Activated T-cell treated with anti-CD3 and anti-CD28 coated beads for 48 hours (primary cell): ENCODE measurements at places on chromosomes 4 and X.

- no peak for DNase-seq
These were observed 1.9 kb downstream of the ARHGAP6 start for GRCh38 chrX:11663875-11664210.

GRCh38 chrX:132017431-132018185, 5.5 kb upstream of the STK26 start:
- no peak for DNase-seq

DNA sequence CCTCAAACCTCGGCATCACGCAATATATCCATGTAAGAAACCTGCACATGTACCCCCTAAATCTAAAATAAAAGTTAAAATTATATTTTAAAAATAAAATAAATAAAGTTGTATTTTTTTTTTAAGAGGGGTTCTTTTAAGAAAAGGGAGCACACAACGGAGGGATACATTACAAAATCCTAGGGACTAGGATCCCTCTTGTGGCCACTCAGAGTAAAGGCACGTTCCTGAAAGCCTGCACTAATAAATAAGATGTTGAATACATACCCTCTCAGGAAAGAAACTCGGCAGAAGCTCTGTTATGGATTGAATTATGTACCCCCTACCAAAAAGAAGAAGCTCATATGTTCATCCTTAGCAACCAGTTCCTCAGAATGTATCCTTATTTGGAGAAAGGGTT, 50.9 kb upstream of the PRDX4 start:
- no peak for DNase-seq

- no peak for DNase-seq
These were observed 2324.7 kb upstream of the AGA start for GRCh38 chr4:179766938-179767337.

GRCh38 chr4:20193141-20193936, 58.4 kb upstream of the SLIT2 start:
- DNase-seq: no peak

GRCh38 chr4:168092176-168092712, at the start of gene ANXA10:
TSS of gene ANXA10 (plus strand) at chr4:168092537. CDS start at chr4:168092701, 164 bp downstream.
- no peak for DNase-seq

DNA sequence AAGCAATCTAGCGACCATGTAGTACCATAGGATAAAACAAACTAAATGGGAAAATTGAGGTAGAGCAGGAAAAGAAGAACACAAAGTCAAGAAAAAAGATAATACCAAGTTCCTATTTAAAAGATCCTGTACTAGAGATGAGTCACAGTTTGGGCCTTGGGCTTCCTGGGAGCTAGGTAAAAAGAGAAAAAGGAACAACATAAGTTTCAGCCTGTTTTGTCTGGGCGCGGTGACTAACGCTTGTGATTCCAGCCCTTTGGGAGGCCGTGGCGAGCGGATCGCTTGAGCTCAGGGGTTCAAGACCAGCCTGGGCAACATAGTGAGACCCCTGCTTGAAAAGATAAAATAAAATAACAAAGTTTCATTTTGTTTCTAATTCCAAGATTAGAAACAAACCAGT, 14.0 kb upstream of the TMEM156 start:
- DNase-seq: no peak

DNA sequence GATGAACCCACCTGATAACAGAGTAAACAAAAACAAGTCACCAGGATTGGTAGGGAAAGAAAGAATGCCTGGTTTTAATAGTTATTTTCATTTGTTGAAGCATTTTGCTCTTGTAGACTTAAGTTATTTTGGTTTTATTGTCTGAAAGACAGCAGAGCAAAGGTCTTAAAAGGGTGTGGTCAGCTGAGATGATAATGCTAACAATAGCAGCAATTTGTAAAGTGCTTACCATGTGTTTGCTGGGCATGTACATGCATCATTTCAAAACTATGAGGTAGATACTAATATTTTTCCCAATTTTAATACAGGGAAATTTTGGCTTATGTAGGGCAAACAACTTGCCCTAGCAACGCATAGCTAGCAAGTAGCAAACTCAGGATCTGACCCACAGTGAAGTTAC, 46.8 kb upstream of the SLC10A4 start:
- no peak for DNase-seq

- DNase-seq: no peak
These were observed 176.8 kb upstream of the RPL34 start for GRCh38 chr4:108443585-108443984.

DNA sequence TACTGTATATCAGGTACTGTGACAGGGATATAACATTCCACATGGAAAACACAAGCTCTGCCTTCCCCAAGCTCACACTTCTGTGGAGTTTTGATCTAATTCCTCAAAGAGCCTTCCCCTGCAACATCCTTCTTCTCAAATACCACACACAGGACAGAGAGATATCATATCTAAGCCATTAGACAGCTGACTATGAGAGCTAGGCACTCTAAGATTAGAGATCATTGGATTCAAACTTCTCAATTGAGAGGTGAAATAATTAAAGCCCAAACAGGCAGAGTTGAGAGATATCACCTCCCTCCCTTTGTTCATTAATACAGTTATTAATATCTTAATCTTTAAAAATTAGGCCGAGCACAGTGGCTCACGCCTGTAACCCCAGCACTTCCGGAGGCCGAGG, 25.0 kb downstream of the TEC start:
- DNase-seq: no peak

DNA sequence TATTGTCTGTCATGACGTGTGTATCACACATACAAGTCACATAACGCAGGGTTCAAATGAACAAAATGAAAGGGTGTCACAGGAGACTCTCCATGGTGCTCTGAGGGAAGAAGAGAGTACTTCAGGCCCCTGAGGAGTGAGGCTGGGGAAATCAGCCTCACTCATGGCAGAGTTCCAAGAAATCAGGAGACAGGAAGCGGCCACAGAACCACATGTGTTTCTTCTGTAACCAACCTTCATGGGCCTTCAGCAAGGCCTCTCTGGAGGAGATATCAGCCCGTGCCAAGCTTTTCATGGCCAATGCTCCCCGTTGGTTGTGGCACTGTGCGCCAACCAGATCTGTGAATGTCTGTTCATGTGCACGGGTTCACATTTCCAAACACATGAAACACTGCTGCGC, 76.0 kb downstream of the NAT8L start:
- no peak for DNase-seq

DNA sequence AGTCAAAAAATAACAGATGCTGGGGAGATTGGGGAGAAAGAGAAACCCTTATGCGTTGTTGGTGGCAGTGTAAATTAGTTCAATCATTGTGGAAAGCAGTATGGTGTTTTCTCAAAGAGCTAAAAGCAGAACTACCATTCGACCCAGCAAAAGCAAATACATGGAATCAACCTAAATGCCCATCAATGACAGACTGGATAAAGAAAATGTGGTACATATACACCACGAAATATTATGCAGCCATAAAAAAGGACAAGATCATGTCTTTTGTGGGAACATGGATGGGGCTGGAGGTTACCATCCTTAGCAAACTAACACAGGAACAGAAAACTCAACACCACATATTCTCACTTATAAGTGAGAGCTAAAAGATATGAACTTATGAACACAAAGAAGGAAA, 188.9 kb downstream of the CAMK2D start:
- DNase-seq: no peak

DNA sequence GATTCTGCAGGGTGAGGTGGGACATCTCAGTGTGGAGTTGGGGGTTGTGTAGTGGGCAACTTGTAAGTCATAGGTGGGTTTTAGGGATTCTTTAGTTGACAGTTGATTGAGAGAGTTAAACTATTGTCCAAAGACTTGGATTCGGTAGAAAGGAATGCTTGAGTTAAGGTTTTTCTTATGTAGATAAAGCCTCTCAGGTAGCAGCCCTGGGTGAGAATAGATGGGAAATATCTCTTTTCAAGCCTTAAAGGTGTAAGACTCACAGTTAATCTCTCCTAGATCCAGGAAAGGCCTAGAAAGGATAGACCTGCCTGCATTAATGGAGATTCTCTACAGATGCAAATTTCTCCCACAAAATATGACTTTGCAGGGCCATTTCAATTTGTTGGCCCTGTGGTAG, 108.4 kb downstream of the ARSJ start:
- no peak for DNase-seq

- DNase-seq: no peak
These were observed 59.7 kb upstream of the MTM1 start for GRCh38 chrX:150508451-150509367.

- DNase-seq: no peak
These were observed 3.7 kb upstream of the RHOH start for GRCh38 chr4:40193016-40193571.

GRCh38 chr4:43223820-43224219, 331.3 kb downstream of the GRXCR1 start:
- no peak for DNase-seq

- no peak for DNase-seq
These were observed 343.4 kb downstream of the DMD start for GRCh38 chrX:32867781-32868523.

GRCh38 chr4:158722291-158722916, 792 bp downstream of the PPID start:
- no peak for DNase-seq

DNA sequence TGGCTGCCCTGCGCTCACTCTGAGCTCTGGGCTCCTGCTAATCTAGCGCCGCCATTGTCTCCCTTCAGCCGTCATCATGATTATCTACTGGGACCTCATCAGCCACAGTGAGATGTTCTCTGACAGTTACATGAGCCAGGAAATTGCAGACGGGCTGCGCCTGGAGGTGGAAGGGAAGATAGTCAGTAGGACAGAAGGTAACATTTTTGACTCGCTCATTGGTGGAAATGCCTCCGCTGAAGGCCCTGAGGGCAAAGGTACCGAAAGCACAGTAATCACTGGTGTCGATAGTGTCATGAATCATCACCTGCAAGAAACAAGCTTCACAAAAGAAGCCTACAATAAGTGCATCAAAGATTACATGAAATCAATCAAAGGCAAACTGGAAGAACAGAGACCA, 21.8 kb upstream of the PIN4 start:
- no peak for DNase-seq

DNA sequence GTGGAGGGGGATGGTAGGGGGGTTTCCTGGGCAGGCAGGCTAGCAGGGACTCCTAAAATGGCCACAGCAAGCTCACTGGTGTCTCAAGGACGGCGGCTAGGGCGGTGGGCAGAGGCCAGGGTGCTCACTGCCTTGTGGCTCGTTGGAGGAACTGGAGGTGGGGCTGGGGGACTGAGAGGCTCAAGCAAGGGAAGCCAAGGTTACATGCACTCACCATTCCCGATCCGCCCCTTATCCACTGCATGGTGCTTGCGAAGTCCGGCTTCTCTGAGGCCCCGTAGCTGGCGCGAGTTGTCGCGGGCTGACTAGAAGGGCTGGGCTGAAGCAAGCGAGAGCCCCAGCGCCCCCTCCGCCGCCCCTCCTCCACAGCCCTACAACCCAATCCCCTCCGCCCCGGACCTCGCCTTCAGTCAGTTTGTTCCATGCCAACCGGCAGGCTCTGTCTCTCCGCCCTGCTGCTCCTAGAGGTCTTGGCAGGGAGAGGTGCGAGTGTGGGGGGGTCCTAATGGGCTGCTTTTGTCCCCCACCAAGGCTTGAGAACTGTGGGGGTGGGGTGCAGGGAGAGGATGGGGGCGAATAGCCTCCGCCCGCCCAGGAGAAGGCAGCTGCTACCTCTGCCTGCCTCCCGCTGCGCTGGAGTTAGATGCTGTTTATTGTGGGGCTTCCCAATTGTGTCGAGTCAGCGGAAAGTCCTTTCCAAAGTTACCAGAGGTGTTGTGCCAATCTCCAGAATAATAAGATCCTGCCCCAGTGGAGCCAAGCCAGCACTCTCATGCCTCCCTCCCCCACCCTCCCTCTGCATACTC, at the start of gene ARHGEF9:
TSS of gene ARHGEF9 (minus strand) at position 313 of the 806 bp plus-strand sequence. CDS start at position 244, 69 bp downstream.
- DNase-seq: no peak

- DNase-seq: no peak
These were observed 82.2 kb upstream of the PCDH18 start for GRCh38 chr4:137614491-137614890.
